ENCODE measurements at places on chromosomes 6 and 20. TPM values are rescaled to one million over a fixed set of nuclear protein-coding genes. Genes with fewer than 3 reads are reported as not detected.

Gene ITPR3
- 20.0 TPM for polyA plus RNA-seq

Gene SUN5
- polyA plus RNA-seq: not detected

DNA sequence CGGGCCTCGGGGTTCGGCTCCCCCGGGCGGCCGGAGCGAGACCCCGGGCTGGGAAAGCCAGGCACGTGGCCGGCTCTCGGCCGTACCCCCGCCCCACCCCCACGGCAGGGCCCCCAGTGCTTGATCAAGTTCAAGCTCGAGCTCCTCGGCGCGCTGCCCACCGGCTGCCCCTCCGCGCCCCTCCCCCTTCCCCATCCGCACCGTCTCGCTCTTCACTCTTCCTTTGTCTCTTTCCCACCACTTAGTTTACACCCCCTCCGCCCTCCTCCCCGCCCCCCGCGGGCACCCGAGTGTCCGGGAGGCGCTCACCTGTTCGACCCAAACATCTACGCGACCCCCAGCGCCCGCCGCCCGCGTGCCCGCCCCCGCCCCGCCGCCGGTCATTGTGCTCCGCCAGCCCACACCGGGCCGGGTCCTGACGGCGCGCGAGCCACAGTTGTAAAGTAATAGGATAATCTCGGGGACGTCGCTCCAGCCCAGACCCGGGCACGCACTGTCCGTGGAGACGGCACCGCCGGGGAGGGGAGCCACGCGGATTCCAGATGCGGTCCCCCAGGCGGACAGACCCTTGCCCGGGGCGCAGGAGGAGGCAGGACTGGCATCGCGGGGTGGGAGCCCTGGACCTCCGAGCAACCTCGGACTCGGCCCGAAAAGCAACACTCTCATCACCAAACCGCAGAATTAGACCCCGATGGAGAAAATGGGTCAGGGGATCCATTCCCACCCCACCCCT lies 100.7 kb downstream of the NOL4L start:
- no peaks in the 10 kb centered on the region for H3K27me3 ChIP-seq
- H3K4me3 ChIP-seq: peak overlapping the region; percentile 73
- H3K27ac ChIP-seq: peak overlapping the region; percentile 74
- DNase-seq: peak; percentile 88
- no peaks in the 10 kb centered on the region for H3K36me3 ChIP-seq

DNA sequence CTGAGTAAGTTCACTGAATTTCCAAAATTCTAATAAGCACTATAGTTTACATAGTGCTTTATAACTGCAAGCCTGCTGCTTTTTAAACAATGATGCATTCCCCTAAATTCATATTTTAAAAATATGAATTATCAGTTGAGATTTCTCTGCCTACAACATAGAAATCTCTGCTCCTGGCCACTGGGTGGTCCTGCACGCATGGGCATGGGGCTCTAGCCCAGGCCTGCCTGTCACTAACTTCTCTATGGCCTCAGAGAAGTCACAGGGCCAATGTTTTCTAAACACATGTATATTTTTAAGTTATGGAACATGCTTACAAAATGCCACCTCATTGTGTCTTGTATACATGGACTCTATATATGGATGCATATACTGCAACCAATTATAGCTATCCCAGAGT lies 211.0 kb downstream of the FOXC1 start:
- H3K36me3 ChIP-seq: no peaks in the 10 kb centered on the region
- H3K4me3 ChIP-seq: no peak overlapping the region
- no peak for DNase-seq
- no peaks in the 10 kb centered on the region for H3K27me3 ChIP-seq

GRCh38 chr20:31749223-31749622 lies 10.1 kb downstream of the TPX2 start:
- no peak overlapping the region for H3K4me3 ChIP-seq
- H3K27me3 ChIP-seq: no peaks in the 10 kb centered on the region
- no peaks in the 10 kb centered on the region for H3K36me3 ChIP-seq
- H3K4me1 ChIP-seq: no peaks in the 10 kb centered on the region
- no peak for DNase-seq
- no peak overlapping the region for H3K27ac ChIP-seq

Measured in spleen (tissue), 13 donors.